Regular cardiac myocyte (primary cell): ENCODE measurements at places on chromosomes 3 and 15. TPM values are rescaled to one million over a fixed set of nuclear protein-coding genes. Genes with fewer than 3 reads are reported as not detected.

Gene MYH15
- 0.77 and 1.1 TPM in 2 replicates for total RNA-seq

Gene TRIM42
- total RNA-seq = not detected in 2 replicates

Gene TRH
- total RNA-seq = under 0.01 and 0.38 TPM in 2 replicates

Gene DLL4
- total RNA-seq = 0.28 and 0.38 TPM in 2 replicates

Gene ADAMTS9
- 4.2 and 5.9 TPM in 2 replicates for total RNA-seq

Gene GP5
- total RNA-seq = 0.19 and 1.1 TPM in 2 replicates

Gene ZIC4
- total RNA-seq = not detected in 2 replicates
